Kidney (tissue), 22 donors: ENCODE measurements at places on chromosomes 5 and 9.

GRCh38 chr9:84997472-84997871, 327.9 kb downstream of the NTRK2 start:
- no peak for DNase-seq

GRCh38 chr5:65721050-65721719, 724 bp downstream of the SGTB start:
- DNase-seq: peak; percentile 70

- DNase-seq: no peak
Observed at GRCh38 chr9:93155716-93156474, 21.8 kb upstream of the NINJ1 start.

- no peak for DNase-seq
Observed at GRCh38 chr5:174305241-174305681, 259.8 kb downstream of the NSG2 start.

GRCh38 chr5:160835818-160836528, 16.0 kb downstream of the ATP10B start:
- no peak for DNase-seq

GRCh38 chr5:179599100-179599499, 24.4 kb downstream of the HNRNPH1 start:
- no peak for DNase-seq

GRCh38 chr9:36928210-36928609, 105.9 kb downstream of the PAX5 start:
- no peak for DNase-seq

DNA sequence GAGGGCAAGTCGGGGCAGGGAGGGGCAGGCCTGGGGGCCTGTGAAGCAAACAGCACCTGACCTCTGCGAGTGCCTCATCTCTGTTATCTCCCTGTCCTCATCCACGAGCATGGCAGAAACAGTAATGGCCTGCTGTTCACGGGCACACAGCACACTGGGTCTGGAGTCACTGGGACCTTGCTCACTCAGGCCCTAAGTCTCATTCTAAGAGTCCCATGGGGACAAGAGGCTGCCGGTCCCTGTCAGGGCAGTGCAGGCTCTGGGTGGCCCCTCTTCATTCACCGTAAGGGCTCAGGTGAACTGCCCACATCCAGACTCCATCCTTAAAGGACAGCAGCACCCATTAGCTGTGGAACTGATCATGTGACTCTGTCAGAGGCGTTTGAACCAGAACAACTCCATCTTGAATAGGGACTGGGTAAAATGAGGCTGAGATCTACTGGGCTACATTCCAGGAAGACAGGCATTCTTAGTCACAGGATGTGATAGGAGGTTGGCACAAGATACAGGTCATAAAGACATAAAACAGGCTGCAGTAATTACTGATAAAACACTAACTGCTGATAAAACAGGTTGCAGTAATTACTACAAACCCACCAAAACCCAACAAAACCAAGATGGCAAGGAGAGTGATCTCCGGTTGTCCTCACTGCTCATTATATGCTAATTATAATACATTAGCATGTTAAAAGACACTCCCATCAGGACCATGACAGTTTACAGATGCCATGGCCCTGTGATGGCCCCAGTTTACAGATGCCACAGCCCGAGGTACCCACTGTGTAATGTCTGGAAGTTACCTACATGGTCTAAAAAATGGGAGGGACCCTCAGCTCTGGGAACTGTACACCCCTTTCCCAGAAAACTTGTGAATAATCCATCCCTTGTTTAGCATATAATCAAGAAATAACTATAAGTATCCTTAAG, 28.7 kb downstream of the BICD2 start:
- DNase-seq: no peak

- DNase-seq: peak; percentile 23
Observed at GRCh38 chr9:98780059-98780749, 16.2 kb downstream of the ANKS6 start.

- peak; percentile 93 for DNase-seq
Observed at GRCh38 chr5:125412561-125413495, 666.4 kb upstream of the ZNF608 start.

- DNase-seq: no peak
Observed at GRCh38 chr5:73531356-73531755, 33.1 kb downstream of the BTF3 start.

DNA sequence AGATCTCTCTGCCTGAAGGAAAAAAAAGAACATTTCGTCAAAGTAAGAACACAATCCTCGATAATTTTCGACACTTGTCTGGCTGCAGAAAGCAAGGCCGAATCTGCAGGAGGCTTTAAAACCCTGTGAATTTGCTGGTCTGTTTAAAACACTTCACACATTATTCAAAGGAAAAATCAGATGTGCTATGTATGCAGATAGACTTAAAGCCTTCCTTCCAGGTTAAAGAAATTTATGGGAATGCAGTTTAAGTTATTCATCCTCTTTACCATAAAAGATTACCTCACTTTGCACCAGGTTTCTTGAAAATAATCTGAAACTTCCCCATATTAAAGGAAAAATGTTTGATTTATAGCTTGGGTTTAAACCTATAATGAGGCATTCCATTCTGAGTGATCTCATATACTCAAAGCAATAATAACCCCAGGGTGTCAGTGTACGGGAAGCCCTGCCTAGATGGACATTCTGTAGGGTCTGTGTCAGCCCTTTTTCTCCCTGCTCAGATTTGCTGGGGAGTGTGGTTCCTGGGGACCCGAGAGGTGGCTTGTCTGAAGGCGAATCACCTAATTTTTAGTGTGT, 323.5 kb upstream of the SLC24A2 start:
- DNase-seq: no peak

- no peak for DNase-seq
Observed at GRCh38 chr5:14864181-14864812, 7.3 kb downstream of the ANKH start.

DNA sequence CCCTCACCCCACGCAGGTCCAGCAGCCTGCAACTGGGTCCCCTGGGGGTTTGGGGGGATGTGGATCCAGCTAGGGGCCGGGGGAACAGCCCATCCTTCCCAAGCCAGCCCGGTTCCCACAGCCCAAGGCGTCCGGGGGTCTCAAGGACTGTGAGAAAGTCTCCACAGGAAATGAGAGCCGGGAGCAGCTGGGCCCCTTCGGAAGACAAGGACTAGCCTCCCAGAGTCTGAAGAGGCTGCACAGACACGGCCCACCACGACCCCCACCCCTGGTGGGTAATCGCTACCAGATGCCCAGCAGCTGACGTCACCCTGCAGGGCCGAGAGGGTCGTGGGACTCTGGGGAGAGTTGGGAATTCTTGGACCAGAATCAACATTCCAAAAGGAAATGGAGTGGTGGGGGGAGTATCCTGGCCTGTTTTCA, 10.5 kb downstream of the SH2D3C start:
- peak; percentile 82 for DNase-seq

- no peak for DNase-seq
Observed at GRCh38 chr5:11273180-11273903, 512.3 kb upstream of the DAP start.

- DNase-seq: no peak
Observed at GRCh38 chr5:145908206-145908960, 28.0 kb upstream of the SH3RF2 start.

GRCh38 chr9:117825609-117826347, 121.6 kb downstream of the TLR4 start:
- no peak for DNase-seq
